RCC 7860 (cell line): ENCODE measurements at places on chromosomes 1 and 21.

DNA sequence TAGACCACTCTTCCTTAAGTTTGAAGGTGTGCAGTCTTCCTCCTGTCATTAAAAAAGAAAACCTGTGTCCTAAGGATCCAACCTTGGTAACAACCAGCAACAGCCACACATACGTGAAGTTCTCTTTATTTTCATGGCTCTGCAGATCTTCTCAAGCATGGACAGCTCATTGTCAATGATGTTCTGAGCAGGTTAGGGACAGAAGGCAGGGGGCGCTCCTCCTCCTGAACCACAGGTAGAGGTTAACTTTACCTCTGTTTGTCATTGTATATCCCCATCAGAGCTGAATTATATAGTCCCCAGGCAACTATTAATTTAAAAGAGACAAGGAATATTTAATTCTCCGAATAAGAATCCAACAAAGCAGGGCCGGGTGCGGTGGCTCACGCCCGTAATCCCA is 52.5 kb upstream of the CR2 start:
- no peak for DNase-seq

- DNase-seq = no peak
Measured at GRCh38 chr1:219283541-219283940, 109.9 kb downstream of the LYPLAL1 start.

DNA sequence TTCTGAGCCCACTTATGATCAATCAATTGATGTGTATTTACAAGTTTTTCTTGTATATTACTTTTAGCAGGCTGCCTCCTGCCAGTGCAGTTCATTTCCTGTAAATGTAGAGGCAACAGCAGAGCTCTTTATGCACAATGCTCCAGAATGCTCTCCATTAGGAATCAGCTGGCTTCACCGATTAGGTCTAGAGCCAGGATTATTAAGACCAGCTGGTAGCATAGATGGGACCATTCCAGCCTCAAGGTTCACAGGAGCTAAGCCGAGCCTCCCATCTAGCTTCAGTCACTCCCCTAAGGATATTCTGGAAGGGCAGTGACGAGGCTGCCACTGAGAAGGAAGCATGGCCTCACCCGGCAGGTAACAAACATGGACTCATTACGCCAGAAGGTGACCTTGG is 36.8 kb downstream of the DHRS3 start:
- no peak for DNase-seq

- no peak for DNase-seq
Measured at GRCh38 chr1:206708882-206709281, 24.2 kb downstream of the MAPKAPK2 start.

DNA sequence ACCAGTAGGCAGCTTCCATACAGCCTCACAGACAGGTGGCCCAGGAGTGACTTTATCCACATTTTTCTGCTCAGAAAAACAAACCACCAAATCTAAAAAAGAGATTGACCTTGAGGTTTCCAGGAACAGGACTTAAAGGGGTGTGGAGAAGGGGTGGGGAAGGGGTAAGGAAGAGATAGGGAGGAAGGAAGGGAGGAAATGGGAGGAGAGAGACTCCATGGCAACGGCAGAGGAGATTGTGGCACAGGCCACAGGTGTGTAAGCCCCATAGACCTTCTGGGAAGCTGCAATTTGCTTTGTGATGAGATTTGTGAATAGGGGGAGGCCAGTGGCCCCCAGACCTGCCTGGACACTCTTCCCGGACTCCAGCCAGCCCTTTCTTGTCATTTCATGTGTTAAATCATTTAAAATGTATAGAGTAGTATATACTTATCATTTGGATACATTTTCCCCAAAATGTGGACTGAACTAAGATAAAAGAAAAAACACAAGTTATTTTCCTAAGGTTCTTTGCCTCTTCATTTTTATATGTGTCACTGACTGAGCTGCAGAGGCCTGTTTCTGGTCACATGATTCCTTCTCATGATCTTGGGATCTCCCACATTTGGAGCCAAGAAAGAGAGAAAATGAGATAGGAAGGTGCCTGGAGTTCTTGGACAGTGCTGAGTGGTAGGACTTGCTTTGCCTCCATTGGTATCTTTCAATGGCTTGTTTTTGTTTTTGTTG is 55.5 kb downstream of the CLIC6 start:
- DNase-seq = no peak

- peak; percentile 46 for DNase-seq
Measured at GRCh38 chr1:242467556-242468145, 56.8 kb downstream of the PLD5 start.

DNA sequence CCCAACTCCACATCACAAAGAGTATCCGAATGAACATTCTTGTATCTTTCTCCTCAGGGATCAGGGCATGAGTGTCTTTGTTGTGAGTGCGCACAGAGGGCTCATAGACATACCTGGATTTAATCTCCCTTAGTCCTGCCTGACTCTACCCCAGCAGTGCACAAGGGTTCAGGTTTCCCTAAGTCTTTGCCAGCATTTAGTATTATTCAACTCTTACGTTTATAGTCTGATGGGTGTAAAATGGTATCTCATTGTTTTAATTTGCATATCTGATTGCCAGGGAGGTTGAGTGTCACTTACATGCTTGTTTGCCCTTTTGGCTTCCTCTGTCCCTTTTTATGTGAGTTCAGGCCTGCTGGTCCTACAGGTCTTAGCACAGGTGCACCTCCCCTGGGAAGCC is 49.5 kb downstream of the FOXD2 start:
- no peak for DNase-seq

- no peak for DNase-seq
Measured at GRCh38 chr1:24641646-24642151, 1.4 kb upstream of the SRRM1 start.

- DNase-seq = no peak
Measured at GRCh38 chr1:167893798-167894197, 20.1 kb downstream of the ADCY10 start.

DNA sequence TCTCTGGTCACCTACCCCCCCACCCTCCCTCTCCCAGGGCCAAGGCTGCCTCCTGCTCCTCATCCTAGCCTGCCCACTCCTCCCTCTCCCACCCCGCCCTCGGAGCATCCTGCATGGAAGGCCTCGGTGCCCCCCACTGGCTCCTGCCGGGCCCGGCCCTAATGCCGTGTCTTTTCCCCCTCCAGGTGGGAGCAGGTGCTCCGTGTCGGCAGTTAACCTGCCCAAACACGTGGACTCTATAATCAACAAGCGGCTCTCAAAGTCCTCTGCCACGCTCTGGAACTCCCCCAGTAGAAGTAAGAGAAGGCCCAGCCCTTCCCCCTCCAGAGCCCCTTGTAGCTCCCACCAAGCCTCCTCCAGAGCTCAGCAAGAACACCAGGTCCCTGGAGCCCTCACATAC is 18.8 kb downstream of the MAP7D1 start:
- DNase-seq = no peak

DNA sequence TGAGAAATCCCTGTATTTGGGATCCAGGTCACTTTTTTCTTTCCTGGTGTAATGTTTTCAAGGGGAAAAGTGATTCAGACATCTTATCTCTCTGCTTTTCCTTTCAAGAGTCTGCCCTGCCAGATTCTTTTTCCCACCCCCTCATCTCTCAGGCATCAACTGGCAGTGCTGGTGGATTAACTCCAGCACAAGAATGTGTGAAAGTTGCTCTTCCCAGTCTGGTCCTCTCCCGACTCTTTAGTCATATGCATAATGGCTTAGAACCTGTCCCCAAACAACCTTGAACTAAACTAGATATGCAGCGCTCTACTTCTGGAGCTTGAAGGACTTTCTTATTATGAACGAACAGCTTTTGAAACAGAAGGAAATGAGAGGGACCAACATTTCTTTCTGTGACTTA is 88.5 kb downstream of the SLC44A5 start:
- DNase-seq = no peak

- DNase-seq = no peak
Measured at GRCh38 chr1:183689762-183690204, 36.7 kb upstream of the APOBEC4 start.

DNA sequence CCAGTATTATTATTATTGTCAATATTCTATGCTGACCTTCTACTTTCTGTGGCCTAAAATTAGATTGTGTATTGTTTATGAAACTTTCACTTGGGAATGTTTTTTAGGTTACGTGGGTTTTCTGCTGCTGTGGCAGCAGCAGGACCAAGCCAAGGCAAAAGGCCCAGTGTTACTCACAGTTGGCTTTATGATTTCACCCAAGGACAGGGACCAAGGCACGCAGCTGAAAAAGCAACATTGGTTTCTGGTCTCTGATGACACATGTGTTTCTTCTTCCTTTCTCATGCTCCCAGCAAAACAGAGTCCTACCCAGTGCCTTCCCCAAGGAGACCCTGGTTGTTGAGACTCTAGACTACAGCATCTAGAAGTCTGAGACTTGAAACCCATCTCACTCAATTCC is 413.7 kb downstream of the SETD4 start:
- DNase-seq = no peak

- DNase-seq = peak; percentile 87
Measured at GRCh38 chr1:24022581-24023361, 42.6 kb upstream of the SRSF10 start.

- peak; percentile 45 for DNase-seq
Measured at GRCh38 chr1:94821636-94822305, 1.6 kb downstream of the SLC44A3 start.

- no peak for DNase-seq
Measured at GRCh38 chr1:43541721-43542401, 11.2 kb downstream of the PTPRF start.

DNA sequence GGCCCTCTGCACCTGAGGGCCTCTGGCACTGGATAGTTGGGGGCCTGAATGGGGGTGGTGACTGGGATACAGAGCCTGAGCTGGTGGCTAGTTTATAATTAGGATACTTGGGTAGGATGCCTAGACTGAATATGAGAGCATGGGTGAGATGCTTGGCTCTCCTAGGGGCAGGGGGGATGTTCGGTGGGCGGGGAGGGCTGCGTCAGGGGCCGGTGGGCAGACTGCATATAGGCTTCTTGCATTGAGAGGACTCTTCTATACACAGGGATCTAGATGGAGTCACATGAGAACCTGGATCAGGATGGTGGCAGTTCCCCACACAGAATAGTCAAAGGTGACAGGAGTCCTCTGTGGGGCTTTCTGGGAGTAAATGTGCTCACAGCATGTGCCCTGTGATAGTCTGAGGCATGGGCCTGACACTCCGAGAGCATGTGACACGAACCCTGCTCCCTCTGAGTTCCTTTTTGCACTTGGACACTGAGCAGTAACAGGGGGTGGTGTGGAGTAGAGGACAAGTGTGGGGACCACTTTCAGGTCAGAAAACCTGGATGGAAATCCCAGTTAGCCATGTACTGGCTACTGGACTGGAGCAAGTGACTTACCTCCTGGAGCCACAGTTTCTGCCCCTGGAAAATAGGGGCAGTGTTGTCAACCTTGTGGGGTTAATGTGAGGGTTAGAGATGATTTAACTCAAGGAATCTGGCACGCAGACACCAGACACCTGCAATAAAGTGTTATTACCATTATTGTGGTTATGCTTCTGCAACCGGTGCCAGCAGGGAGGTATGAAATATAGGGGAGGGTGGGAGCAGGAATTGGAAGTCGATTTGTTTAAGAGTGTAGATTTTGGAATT is 2.2 kb downstream of the MAP7D1 start:
- DNase-seq = no peak

GRCh38 chr1:13783551-13783950 is 83.6 kb downstream of the PRDM2 start:
- no peak for DNase-seq

DNA sequence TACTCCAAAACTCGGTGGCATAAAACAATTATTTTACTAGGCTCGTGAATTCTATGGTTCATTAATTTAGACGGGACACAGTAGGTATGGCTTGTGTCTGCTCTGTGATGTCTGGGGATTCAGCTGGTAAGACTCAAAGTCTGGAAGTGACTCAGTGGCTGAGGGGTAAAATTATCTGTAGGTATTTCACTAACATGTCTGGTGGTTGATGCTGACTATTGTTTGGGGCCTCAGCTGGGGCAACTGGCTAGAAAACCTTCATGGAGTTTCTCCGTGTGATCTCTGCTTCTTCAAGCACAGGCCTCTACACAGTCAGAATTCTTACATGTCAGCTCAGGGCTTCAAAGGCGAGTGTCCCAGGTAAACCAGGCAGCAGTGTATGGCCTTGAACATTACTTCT is 41.2 kb upstream of the KLF17 start:
- DNase-seq = peak; percentile 28

GRCh38 chr1:5847013-5847659 is 145.1 kb downstream of the NPHP4 start:
- no peak for DNase-seq

DNA sequence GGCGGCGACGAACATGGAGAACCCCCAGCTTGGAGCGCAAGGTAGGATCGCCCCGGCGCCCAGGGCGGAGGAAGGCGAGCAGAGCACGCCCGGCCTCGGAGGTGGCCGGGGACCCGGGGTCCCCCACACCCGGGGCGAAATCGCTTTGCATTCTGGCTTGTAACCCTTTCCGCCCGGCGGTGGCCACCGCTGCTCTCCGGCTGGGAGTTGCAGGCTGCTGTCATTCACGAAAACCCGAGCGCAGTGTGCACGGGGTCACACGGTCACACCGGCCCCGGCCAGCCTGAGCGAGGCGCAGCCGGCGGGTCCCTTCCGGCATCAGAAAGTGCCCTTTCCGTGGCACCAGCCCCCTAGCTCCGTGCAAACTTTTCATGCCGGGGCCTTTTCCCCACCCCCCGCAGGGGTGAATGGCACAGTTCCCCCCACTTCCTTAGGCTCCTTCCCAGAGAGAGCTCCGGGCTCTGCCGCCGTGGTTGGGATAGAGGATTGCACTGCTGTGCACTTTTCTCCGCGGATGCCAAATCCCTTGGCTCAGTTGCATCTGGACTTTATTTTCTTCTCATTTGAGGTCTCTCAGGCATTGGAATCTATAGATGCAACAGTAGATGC is 802 bp downstream of the KAZN start:
- DNase-seq = no peak

GRCh38 chr1:240602189-240602588 is 9.8 kb downstream of the GREM2 start:
- DNase-seq = no peak

- DNase-seq = no peak
Measured at GRCh38 chr1:40802742-40803113, 19.1 kb downstream of the KCNQ4 start.
